Hematopoietic multipotent progenitor cell treated with erythropoietin and hydrocortisone succinate and interleukin-3 and kit ligand, for 17 days (in vitro differentiated cells): ENCODE measurements at places on chromosomes 11 and 22.

DNA sequence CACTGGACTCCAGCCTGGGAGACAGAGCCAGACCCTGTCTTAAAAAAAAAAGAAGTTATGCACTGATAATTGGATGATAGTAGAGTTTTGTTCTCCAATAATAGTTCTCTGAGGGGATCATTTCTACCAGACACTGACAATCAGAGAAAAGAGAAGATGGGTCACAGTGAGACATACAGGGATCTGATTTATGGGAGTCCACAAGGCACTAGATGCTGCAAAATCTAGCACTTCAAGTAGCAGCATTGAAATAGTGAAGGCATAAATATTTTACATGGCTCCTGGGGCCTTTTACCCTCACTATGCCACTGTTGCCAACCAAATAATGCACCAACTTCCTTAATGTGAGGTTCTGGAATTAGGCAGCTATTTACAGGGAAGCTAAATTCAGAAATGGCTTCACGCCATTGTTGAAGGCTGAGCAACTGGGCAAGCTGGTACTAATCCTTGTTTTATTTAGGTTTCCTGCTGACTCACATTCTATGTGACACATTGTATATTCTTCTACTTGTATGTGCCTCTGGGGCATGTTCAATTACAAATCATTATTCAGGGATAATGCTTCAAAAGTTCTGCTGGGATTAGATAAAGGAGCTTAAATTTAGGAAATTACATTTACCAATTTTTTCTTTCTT is 38.2 kb upstream of the ABTB2 start:
- no peak for DNase-seq

DNA sequence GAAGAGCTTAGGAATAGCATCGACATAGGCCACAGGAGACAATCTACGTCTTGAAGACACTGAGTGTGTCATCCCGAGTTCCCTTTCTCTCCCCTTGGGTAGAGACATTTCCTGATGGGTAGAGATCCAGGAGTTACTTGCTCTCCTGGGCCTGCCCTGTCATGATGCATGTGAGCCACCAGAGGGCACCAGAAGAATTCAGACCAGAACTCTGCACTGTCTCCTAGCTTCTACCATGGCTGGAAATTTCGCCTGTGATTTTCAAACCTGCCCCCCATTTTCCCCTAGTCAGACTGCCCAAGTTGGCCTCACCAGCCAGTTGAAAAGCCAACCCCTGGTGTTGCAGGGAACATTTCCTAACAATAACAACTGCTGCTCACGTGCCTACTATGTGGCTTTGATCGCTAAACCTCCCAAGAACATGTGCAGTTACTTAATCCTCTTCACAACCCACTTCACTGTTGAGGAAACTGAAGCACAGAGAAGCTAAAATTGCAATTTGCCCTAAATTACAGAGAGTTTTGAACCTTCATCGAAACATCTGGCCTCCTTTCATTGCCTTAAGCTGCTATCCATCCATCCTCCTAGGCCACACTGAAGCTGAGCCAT is 47.2 kb downstream of the C11orf58 start:
- peak; percentile 60 for DNase-seq

DNA sequence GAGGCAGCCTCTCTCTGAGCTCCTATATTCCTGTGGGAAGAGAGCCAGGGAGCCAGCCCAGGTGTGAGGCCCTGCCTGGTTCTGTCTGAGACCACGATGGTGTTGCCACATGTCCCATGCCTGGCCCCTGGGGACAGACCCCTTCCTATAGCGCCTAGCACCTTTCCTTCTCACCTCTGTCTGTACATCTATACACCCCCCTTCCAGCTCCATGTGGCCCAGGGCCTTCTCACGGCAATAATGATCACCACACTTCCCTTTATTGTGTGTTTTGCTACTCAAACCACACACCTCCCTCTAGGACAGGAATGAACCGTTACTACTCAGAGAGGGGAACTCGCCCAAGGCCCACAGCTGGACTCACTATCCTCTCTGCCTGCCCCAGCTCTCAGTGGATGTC is 12.8 kb downstream of the CD82 start:
- DNase-seq: no peak

DNA sequence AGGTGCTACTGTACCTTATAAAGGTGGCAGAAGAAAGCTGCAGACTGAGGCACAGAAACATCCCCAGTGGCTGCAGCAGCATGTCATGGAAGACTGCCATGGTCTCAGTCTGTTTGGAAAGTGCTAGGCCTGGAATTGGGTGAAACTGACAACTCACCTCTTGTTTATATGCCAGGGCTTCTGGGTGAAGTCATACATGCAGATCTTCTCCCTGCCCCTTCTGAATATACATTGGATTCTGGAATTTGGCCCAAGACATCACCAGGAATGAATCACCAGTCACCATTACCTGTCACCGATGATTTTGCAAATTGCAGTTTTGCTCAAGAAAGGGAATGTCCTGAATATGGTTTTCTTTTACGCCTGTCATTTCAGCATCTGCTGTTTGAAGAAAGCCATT is at the start of gene PLET1:
Gene PLET1 (minus strand): TSS at position 371 of the 400 bp plus-strand sequence. CDS start 271 bp downstream, at position 100.
- no peak for DNase-seq

DNA sequence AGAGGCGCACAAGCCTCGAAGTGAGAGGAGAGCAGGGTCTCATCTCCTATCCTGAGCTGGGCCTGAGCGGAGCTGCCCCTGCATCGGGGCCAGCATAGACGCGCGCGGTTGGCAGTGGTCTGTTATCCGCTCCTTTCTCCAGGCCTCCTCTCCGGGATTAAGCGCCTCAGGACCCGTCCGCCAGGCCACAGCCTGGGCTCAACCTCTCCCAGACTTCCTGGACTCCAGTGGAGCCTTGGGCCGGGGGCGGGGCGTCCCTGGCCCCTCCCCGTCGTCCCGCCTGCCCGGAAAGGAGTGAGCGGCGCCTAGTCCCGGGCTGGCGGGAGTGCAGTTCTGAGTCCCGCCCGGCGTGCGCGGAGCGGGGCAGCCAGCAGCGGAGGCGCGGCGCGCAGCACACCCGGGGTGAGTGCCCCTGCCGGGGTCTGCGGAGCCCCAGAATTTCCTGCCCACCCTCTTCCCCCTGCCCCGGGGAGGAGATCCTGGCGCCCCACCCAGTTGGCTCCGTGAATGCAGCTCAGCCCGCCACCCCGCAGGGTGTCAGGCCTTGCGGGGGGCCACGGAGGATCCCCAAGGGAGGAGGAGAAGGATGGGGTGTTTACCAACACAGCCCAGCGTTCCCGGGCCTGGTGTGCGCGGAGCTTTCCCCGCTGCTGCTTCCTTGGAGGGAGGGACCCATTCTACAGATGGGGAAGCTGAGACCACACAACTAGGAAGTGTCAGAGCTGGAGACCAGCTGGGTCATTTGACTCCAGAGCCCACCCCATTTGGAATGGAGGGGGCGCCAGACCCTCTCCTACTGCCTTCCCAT is at the start of gene TCIRG1:
Gene TCIRG1 (plus strand): TSS at position 308 of the 808 bp plus-strand sequence. CDS start 2,247 bp downstream, outside the sequence.
- DNase-seq: peak; percentile 69

GRCh38 chr11:120527111-120527761 is 15.7 kb downstream of the GRIK4 start:
- DNase-seq: no peak

GRCh38 chr11:92811341-92811740 is 158.1 kb upstream of the MTNR1B start:
- no peak for DNase-seq

DNA sequence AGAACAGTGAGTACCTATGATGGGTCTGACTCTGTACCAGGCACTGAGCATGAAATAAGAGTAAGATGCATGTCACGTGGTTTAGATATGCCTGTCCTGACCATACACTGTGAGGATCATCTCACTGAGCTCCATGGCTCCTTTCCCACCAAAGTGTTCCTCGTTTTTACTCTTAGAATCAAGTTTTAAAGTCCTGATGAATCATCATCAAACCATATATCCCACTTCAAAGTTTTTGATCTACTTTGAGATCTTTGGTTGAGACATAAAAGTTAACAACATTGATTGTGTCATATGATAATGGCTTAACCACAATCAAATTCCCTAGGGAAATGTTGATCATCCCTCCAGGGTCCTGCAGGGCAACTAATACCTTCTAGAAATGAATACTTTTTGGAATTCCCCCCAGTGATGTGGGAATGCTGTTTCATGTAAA is 12.8 kb downstream of the ETS1 start:
- DNase-seq: no peak
